ENCODE measurements at places on chromosomes 4 and X. TPM values are rescaled to one million over a fixed set of nuclear protein-coding genes. Genes with fewer than 3 reads are reported as not detected.

- no peak for DNase-seq
Observed at GRCh38 chrX:639151-639550, 8.6 kb downstream of the SHOX start.

The OTC gene
- 33.2 TPM for total RNA-seq

GRCh38 chr4:52358883-52359321 lies 300.2 kb downstream of the USP46 start:
- DNase-seq: no peak

DNA sequence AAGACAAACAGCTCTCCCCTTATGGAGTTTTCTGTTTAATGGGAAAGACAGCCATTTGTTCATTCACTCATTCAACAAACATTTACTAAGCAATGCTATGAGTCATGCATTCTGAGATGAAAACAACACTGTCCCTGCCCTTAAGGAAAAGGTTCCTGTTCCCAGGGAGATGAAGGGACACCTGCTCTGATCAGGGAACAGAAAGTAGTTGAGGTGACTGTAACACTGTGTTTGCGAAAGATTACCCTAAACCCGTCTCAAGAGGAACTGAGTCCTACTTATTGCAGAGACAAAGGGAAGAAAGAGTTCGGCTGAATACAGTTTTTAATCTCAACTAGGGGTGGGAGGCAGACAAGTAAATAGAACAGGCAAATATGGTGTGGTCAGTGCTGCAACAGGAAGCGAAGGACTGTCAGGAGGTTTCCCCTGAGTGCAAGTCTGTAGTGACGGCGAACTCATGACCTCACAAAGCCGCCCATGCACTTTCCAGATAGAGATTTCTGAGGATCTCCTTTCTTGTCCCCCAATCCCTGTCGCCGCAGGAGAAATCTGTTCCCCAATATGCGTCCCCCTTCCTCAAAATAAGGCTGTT lies 712 bp downstream of the STX18 start:
- peak; percentile 46 for DNase-seq

GRCh38 chr4:37928426-37929416 lies 31.5 kb upstream of the PTTG2 start:
- DNase-seq: no peak

The UBQLN2 gene
- 21.2 TPM for total RNA-seq

DNA sequence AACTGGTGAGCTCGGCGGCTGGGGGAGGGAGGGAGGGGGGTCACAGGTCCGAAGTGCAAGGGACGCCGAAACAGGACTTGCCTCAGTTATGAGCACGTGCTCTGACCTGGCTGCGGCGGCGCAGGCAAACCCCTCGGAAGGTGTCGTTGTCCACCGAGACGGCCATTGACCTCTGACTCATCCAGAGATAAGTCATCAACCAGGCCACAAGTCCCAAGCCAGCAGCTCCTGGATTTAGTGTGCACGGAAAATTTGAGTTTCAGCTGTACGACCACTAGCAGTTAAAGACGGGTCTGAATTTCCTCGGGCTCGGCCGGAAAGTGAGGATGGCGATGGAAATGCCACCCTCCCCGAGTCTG lies 674 bp downstream of the SH3D19 start:
- DNase-seq: peak; percentile 89

GRCh38 chrX:130048686-130049222 lies 61.5 kb downstream of the ELF4 start:
- no peak for DNase-seq

DNA sequence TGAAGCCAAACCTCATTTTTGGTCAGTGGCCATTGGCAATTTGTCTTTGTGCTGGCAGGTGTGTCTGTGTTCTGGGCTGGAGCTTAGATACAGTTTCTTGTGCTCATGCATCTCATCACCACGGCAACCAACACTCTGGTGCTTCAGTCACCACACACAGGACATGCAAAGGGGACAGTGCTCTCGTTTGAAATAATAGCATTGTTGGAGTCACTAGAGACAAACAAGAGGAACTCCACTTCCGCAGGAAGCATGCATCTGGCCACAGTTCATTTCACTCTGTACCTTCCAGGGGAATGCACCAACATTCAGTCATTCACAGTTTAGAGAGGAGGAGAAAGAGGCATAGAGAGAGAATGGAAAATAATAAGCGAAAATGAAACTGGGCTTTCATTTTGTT lies 267.4 kb downstream of the ANK2 start:
- no peak for DNase-seq

DNA sequence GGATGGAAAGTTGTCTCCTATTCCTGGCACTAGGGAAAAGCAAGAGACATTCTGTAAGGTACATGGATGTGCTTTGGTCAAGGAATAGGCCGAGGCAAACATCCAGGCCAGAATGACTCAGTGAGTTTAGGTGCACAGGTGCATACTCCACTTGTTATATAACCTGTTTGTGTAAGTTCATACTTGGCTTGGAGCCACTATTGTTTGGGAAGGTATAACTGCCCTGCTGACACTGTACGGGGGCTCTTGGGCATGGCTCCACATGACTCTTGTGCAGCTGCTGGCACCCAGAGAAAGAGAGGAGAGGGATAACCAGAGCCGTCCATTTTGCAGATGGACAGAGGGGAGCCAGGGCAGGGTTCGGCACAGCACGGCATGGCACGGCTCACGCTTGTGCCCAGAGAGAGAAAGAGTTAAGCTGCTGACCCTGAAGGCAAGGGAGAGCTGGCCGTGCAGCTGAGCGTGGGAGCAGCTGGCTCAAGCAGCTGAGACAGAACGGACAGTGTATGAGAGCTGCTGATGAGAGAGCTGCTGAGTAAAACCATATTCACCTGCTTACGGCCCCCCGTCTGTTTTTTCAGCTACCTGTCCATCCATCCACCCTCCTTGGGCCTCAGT lies 98.0 kb downstream of the SLC2A9 start:
- no peak for DNase-seq

The ADGRL3 gene
- 21.2 TPM for total RNA-seq

The PPP2R2C gene
- total RNA-seq: 0.48 TPM
